ENCODE measurements at places on chromosomes 1 and 21.

- peak; percentile 67 for DNase-seq
Observed at GRCh38 chr1:203271018-203271743, 34.1 kb upstream of the BTG2 start.

DNA sequence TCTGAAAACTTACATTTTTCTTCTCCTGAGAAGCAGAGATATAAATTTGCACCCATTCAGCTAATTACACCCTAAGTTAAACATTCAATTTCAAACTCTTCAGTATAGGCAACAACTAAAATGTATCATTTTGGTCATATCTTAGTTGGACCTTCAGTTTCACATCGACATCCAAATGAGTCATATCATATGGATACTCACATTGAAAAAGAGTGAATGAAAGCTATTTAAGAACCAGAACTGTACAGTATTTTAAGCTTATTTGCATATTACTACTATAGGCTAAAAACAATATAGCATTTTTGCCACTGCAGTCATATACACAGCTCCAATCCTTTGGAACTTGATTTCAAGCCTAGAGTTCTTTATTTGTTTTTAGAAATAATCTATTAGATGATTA lies 33.6 kb downstream of the USP25 start:
- no peak for DNase-seq

DNA sequence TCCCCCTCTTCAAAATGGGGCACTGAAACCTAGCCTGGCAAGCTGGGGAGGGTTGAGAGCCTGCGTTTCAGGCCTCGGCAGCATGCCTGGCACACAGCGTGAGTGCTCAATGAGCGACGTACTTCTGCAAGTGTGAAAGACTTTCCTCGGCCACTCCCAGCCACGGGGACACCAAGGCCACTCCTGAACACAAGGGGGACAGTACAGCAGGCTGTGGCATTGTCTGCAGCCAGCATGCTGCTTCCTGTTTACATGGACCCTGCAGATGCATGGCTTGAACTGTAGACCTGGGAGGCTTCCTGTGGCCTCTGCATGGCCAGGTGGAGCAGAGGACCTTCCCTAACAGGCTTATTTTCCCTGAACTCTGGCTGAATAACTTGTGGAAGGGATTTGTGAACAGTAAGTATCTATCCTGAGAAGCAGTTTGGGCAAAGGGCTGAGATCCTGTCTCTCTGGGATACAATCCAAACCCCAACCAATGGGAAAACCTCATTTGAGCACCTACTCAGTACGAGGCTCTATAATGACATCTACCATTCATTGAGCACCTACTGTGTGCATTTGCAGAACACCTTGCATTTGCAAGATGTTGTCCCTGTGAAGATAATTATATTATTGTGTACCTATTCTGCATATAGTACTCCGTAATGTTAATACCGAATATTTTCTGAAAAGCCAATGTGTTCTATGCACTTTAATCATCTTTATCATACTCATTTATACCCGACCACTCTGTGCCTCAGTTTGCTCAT lies 9.9 kb upstream of the HSPG2 start:
- DNase-seq = no peak

DNA sequence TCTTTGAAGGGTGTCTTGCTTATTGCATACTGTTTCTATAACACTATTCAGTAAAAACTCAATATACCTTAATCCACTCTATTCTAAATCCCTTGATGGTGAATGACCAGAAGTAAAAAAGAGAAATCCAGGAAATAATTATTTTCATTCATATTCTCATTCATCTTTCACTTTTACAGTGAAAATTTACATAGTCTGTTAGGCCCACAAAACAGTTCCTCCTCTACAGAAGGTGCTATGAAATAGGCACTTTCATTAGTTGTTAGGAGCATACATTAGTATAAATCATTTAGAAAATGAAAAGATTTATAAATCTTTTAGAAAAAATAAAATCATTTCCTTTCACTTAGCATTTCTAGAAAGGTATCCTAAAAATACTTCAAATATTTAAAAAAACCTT lies 115.1 kb downstream of the LHX4 start:
- DNase-seq = no peak

GRCh38 chr1:92886886-92887419 lies 55.1 kb downstream of the RPL5 start:
- no peak for DNase-seq

DNA sequence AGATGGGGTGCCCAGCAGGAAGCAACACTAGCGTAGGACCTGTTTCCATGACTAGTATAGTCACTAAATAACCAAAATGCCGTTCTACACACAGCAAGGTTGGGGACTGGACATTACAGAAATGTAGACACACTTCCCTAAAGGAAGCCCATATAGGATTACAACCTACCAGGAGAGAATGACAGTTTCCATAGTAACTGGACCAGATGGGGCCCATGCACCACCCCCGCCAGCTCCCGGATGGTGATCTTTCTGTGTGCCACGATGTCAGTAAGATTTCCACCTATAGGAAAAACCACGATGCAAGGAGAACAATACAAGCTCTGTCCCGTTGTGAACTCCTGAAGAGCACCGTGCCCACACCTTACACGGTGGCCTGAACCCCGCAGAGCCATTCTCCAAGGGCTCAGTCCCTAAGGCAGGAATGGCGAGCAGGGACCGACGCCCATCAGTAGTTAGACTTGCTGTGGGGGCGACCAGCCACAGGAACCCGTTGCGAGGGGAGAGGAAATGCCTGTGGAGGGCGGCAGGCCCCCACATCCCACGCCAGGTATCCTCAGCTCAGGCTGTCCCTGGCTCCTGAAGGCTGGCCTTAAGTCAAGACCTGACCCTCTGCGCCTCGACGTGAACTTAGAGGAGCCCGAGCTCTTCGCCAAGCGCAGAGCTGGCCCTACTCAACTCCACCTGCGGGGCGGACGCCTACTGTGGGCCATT lies 13.6 kb upstream of the CEP85 start:
- no peak for DNase-seq

- DNase-seq = no peak
Observed at GRCh38 chr21:37166733-37167132, 93.7 kb downstream of the TTC3 start.

DNA sequence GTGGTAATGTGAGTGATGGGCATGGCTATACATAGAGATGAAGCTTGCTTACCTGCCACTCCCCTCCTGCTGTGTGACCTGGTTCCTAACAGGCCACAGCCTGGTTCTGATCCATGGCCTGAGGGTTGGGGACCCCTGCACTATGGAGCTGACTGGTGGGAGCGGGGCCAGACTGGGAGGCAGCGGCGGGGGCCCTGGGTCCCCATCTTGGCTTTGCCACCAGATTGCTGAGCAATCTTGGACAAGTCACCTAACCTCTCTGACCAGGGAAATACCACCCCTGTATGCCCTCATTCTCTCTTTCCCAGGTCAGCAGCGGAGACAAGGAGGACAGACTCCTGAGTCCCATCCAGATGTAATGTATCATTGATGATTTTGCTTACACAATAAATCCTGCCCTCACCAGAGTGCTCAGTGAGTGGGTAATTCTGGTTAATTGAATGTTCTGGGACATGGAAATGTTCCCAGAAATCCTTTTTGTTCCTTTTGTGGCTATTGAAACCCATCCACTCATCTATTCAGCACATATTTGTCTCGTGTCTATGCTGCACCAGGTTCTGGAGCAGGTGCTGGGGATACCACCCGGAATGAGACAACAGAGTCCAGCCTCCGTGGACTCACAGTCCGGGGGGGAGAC lies 4.1 kb upstream of the ARHGEF10L start:
- DNase-seq = no peak

Data from stimulated activated CD4-positive, alpha-beta T cell treated with anti-CD3 and anti-CD28 coated beads, Interleukin-2, amount 100 ng/mL, for 24 hours (primary cell).